ENCODE measurements at places on chromosomes 5 and 9.

- peak; percentile 41 for DNase-seq
Observed at GRCh38 chr9:91423785-91424402, at the start of gene NFIL3. TSS of gene NFIL3 (minus strand) at chr9:91423832. CDS start at chr9:91410734, 13,098 bp downstream.

DNA sequence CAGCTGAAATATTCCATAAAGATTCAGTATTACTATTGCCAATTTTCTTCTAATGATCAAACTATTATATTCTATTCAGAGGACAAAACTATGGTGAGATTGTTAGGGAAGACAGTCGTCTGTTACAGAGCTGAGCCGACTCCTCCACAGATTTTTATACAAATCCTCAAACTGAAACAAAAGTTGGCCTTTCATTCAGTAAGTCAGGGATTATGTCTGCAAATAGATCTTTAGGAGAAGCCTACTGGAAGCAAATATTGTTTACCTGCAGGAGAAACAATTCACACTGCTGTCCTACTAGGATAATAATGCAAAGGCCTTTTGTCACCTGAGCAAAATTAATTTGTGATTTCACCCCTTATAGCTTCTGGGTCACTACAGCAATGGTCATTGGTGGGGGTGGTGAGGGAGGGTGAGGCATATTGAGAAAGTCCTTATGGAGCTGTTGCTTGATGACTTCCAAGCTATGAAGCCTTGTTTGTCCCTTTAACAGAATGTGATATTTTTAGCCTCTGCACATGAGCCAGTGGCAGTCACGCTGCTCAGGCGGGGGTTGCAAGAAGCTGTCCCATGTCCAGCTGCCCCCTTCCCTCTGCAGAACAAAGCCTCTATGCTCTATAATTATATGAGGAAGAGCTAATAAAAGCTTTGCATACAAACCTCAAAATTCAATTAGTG is 200.5 kb upstream of the KLF9 start:
- DNase-seq = no peak

DNA sequence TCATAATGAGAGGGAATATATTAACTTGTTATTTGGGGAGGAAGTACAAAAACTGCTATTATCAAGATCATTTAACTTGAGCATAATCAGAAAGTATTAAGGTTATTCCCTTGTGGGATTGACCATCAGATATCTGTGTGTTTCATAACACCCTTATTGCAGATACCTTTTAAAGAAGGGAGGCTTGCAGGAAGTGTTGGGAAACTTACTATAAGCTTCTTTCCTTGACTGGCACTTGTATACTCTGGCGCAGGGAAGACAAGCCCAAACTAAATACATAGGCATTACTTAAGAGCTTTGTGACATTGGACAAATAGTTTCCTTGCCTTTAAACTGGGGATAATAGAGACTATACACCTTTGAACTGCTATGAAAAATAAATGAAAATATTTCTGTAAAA is 50.9 kb downstream of the PIK3R1 start:
- no peak for DNase-seq

GRCh38 chr5:5772202-5772601 is 349.7 kb downstream of the ICE1 start:
- DNase-seq = no peak

DNA sequence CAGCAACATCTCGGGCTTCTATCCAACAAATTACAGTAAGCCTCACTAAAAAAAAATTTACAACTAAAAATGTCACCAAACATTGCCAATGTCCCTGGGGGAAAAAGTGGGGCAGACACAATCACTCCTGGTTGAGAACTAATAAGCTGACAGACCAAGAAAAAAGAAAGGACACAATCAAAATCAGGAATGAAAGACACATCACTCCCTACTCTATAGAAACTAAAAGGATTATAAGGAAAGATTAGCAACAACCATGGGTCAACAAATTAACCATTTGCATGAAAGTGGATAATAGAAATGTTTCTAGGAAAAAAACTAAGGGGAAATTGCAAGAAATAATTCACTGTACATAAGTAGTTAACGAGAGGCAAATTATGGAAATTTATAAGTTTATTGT is 53.4 kb downstream of the AGTPBP1 start:
- no peak for DNase-seq

- no peak for DNase-seq
Observed at GRCh38 chr9:79208791-79209396, 362.9 kb upstream of the TLE4 start.
